ENCODE measurements at places on chromosomes 5 and 9.

- DNase-seq, result no peak
Observed at GRCh38 chr9:137350696-137351584, 48.9 kb upstream of the NRARP start.

GRCh38 chr9:137683262-137683864 lies 64.6 kb downstream of the EHMT1 start:
- DNase-seq, result no peak

DNA sequence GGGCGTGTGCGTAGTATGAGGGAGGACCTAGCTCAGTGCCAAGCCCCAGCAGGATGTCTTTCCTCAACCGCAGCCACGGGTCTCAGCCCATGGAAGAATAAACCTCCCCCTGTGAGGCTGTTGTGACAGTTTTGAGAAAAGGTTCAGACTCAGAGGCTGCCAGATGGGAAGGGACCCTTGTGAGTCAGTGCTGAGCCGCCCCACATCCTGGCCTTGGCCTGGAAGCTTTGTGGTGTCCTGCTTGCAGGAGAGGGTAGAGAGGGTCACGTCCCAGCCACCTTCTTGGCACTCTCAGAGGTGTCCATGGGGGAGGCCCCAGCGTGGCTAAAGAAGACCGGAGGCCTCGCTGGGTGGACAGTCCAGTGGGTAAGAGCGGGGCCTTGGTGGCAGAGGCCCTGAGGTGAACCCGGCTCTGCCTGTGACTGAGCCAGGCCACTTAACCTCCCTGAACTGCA lies 2.8 kb downstream of the GRHPR start:
- DNase-seq, result no peak

DNA sequence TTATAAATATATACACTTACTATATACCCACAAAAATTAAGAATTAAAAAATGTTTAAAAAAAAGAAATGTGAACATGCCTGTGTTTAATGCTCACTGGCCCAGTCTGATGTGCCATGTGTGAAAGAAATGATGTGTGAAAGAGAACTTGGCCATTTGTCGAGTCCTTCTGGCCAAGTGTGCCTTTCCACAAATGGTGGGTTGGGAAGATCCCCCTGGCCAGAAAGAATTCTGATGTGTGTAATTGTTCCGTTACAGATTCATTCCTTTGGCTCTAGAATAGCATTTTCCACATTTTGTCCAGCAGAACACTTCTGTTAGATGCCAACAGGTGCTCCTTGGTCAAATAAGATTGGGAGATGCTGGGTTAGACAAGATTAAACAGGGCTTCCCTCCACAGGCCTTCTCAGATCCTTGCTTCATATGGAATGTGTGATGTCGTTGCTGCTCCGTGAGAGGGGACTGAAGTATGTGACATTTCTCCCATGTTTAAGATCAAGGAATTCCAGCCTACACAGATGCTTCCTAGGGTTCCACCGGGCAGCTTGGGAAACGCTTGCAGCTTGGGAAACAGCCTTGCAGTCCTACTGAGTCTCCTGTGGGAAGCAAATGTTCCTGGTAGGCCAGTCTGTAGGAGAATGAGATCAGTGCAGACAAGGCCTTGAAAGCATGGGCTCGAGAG lies 32.1 kb downstream of the GDNF start:
- DNase-seq, result no peak

DNA sequence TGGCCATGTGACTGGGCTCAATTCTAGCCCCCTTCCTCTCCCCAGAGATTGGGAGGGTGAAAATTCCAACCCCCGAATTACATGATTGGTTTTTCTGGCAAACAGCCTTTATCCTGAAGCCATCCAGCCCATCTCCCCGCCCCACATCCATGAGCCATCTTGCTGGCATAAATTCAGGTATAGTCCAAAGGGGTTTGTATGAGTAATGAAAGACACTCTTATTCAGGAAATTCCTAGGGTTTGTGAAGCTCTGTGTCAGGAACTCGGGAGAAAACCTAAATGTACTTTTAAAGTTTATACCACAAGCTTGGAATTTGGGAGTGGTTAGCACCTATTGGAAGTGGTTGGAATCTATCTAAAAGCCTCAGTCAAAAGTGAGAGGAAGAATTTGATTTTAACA lies 80.6 kb upstream of the SIMC1 start:
- DNase-seq, result peak; percentile 38

DNA sequence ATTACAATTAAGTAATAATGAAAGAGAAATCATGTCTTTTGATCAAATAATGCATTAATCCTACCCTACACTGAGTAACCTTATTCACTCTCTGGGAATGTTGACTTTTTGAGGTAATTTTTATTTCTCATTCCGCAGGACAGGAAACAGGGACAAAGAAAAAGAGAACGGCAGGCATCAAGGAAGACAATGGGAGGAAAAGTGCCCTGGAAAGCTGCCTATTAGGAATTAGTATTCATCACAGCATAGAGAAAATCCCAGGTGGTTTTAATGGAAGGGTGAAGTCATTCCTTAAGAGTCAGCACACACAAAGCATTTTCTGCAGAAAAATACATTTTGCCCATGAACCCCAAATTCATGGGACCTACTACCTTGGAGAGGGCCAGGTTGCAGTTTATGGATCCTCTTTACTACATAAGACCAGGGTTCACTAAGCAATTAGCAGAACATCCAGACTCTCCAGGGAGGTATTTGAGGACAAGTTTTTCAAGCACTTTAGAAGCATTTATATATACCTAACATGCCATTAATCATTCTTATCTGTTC lies 9.4 kb downstream of the FSTL4 start:
- no peak for DNase-seq

GRCh38 chr9:26893030-26893676 lies 551 bp upstream of the CAAP1 start:
- no peak for DNase-seq

GRCh38 chr5:9947944-9948343 lies 301.7 kb downstream of the ATPSCKMT start:
- no peak for DNase-seq

- no peak for DNase-seq
Observed at GRCh38 chr9:137293094-137293481, 9.0 kb downstream of the NRARP start.

DNA sequence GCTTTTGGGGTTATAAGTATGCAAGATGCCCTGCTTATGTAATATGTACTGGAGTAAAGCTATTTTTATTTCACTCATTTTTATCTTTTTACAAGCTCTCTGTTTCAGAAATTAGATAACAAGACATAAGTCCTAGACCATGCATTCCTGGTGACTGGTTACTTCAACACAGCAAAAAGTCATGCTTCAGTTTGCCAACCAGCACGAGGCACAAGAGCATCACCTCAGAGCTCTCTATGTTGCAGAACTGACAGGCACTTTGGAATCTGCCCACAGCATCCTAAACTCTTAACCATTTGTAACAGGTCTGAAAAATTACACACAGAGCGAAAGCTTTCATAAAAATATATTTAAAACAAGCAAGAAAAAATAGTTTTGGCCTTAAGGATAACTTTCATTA lies 112.8 kb downstream of the MARCHF11 start:
- DNase-seq, result no peak

DNA sequence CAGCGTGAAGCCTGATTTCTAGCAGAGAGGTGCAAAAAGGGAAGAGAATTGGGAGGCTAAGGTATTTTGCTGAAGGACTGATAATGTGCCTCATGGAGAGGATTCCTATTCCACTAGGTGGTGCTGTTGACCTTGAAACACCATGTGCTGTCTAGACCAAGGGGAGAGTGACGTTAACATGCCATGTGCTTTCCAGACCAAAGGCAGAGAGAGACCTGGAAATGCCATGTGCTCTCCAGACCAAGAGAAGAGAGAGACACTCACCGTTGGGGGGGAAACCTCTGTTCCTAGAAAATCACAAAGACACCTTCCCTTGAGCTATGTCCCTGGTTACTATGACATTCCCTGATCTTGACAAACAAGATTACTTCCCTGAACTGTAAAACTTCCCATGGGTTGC lies 286.0 kb upstream of the TUSC1 start:
- peak; percentile 84 for DNase-seq

DNA sequence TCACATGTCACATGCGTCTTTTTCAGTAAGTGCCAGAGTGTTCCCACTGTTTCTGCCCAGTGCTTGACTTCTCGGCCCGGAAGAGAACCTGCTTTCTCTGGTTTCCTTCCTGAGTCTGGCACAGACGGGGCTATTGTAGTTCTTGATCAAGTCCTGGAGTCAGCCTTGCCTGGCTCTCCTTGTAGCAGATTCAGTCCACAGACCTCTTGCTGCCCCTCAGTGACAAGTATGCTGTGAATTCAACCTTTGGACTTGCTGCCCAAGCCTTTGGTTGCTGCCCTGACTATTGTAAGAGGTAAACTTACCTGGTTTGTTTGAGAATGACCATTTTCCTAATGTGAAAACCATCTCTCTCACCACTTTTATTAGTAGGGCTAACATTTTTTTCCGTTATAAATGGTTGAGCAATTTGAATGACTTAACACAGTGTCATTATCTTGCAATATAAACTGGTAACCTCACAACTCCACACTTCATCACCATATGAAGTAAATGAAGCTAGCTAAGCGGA lies 24.7 kb downstream of the ZBTB34 start:
- no peak for DNase-seq

DNA sequence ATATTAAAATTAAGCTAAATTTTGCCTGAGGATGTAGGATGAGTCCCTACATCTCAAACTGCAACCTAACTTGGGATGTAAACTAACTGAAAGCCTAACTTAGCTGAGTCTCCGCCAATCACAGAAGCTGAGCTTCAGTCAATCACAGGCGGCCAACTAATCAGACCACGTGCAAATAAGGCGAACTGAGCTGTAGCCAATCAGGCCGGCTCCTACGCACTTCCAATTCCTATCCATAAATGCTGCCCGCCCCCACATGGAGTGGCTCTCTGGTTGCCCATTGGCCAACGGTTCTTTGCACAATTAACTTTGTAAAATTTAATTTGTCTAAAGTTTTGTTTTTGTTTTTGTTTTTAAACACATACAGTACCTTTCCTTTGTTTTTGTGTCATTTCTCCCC lies 13.9 kb upstream of the GPX8 start:
- DNase-seq, result no peak

DNA sequence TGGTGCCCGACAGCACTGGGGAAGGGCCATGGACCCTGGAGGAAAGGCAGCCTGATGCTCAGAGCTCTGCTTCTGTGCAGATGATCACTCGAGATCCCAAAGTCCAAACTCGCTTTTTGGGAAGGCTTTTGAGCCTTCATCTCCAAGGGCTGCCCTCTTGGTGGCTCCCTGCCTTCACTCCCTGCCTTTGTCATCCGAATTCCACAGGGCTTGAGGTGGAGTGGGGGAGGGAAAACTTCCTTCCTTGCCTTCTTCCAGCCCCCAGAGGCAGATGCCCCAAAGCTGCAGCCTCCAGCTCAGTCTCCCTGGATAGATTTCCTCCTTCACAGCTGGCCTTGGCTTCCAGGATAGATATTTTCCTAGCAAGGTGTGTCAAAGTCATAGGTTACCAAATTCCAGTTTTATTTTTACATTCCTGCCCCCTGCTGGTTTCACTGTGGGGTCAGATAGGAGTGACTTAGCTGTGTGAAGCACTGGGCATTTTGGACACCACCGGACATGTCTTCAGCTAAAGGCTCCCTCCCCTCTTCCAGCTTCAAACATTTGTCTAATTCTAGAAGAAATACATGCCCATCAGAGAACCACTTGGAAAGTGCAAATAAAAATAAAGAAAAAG lies 268.2 kb downstream of the HSPA4 start:
- no peak for DNase-seq

GRCh38 chr9:134593286-134594077 lies 48.1 kb upstream of the COL5A1 start:
- DNase-seq, result no peak

DNA sequence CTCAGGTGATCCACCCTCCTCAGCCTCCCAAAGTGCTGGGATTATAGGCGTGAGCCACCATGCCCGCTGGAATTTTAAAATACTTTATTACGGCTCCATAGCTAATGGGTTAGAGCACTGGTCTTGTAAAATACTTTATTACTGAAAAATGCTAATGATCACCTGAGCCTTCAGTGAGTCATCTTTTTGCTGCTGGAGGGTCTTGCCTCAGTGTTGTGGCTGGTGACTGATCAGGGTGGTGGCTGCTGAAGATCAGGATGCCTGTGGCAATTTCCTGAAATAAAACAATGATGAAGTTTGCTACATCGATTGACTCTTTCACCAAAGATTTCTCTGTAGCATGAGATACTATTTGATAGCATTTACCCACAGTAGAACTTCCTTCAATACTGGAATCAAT lies 26.0 kb upstream of the GNE start:
- DNase-seq, result no peak

DNA sequence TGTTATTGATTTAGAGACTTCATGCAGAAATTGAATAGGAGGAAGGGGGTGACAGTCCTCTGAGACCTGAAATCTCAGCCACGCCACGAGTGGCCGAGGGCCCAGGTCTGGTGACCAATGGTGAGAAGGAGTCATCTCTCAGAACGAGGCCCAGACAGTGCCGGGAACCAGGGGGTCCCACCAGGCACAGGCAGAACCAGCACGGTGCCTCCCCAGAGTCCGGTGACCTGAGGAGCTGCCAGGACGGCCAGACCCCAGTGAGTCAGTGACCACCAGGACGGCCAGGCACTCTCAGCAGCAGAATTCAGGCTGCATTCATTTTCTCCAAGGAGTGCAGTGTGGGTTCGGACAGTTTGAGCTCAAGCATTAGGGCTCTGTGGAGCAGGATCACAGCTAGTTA lies 43.8 kb upstream of the NKD2 start:
- DNase-seq, result no peak

DNA sequence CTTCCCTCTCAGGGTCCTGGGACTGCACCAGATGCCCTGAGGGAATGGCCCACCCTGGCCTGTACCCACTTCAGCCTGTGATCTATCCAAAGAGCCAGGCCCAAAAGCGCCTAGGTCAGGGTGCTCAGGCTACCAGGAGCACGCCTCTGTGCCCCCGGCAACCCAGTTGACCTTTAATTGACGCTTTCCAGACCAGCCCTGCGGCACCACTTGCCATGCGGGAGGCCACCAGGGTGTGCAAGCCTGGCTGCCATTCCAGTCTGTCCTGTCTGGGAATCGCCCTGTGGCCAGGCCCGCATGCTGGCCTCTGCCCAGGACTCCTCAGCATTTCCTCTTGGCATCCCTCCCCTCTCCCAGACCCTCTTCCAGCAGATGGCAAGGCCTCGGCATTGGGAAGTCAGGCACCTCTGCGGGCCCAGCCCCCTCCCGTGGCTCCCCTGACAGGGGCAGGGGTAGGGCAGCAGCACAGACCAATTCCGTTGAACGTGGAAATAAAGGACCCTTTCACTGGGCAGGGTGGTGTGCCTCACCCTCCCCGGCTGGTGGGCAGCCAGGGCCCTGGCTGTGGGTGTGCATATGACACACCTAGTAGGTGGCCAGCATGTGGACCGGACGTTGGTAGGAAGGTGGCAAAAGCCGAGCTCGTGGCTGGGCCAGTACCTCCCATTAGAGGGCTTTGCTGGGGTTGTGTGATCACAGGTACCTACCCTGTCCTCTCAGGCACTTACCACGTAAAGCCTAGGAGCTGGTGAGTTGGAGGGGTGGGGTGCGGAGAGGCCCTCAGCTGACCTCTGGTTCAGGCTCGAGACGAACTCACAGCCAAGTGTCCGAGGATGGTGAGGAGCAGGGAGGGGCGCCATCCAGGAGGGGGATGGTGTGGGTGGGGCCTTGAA lies 3.5 kb upstream of the AIF1L start:
- DNase-seq, result no peak

GRCh38 chr5:10667431-10668057 lies 93.5 kb downstream of the DAP start:
- no peak for DNase-seq

Data from HFFc6 (cell line).